Breast epithelium (tissue), 4 donors: ENCODE measurements at places on chromosomes 5 and 9.
A peak's percentile ranks its signal among the peaks of the same experiment; 100 is the strongest.

DNA sequence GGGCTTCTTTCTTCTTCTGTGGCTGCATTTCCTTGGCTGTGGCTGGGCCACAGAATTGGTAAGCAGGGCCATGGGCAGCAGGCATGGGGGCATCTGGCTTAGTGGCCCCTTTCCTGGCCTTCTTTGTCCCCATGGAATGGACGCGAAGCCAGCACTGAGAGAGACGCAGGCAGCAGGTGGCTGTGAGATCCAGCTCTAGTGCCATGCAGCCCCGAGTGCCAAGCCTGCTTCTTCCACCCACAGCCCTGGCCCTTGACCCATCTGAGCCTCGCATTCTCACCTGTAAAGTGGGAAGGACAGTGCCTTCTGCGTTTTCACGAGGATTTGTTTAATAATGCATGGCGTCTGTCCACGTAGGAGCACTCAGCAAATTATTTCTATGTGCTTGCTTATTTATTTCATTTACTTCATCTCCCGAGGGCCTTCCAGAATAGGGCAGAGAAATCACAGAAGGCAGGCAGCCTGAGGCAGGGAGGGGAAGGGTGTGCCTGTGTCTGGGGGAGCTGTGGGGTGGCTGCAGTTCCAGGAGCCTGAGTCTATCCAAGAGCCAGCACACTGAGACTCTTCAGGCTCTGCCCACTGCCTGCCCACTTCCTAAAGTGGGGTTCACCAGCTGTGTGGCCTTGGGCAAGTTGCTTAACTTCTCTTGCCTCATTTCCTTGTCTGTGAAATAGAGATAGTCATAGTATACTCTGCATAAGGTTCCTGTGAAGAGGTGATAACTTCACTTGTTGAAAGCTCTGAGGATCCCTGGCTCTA, 55.2 kb downstream of the NTNG2 start:
- DNase-seq: no peak

- DNase-seq: no peak
Measured at GRCh38 chr9:108150736-108151586, 661.4 kb upstream of the KLF4 start.

DNA sequence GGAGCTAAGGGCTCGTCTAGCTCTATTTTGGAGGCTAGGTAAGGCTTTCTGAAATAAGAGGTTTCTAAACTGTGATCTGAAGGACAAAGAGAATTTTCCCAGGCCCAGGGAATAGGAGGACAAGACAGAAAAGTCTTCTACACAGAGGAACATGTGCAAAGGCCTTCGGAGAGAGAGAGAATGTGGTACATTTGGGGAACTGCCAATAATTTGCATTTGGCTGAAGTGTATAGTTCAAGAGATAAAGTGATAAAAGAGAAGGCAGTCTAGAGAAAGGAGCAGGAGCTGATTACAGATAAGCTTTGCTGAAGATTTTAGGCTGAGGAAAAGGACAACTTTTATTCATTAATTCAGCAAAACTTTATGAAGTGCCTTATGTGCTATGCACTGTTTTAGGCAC, 214.4 kb upstream of the ELL2 start:
- DNase-seq: no peak

- DNase-seq: no peak
Measured at GRCh38 chr5:95591490-95591901, 28.4 kb upstream of the GPR150 start.

- no peak for DNase-seq
Measured at GRCh38 chr5:135991429-135991828, 36.6 kb upstream of the LECT2 start.

GRCh38 chr9:96686638-96687335, 31.7 kb upstream of the PRXL2C start:
- DNase-seq: peak; percentile 62
